Activated T-helper 1 cell treated with anti-CD3 and anti-CD28 coated beads, Interleukin-2, amount 50 U/mL, for 16 hours (primary cell): ENCODE measurements at places on chromosomes 1 and 21.

- DNase-seq, result no peak
Observed at GRCh38 chr1:187045371-187045770, 216.6 kb downstream of the PLA2G4A start.

DNA sequence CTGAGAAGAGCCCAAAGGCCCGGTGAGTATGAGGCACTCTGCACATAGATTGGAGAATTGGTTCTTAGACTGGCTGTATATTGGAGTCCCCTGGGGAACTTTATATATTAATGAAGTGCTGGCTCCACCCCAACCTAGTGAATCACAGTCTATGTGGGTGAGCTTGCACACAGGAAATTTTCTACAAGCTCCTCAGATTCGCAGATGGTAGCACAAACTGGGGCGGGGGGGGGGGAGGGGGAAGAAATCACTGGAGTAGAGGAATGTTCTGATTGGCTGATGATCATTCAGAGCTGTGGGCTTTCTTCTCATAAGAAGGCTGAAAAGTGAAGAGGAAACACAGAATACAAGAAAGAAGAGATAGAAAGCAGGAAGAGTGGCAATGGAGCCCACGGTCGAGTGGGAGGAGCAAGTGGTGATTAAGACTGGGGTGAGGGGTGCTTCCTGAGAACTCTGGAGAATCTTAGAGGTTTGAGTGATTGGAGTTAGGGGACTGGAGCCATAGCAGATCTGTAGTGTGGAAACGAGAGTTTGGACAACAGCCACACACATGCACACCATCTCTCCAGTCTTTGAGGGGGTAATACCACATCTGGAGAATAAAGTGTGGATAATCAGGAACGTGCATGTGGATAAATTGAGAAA, 465.9 kb upstream of the DAB1 start:
- no peak for DNase-seq

GRCh38 chr1:179129702-179130473, 48.0 kb downstream of the TOR3A start:
- DNase-seq, result no peak

- no peak for DNase-seq
Observed at GRCh38 chr1:204003536-204003935, 69.4 kb upstream of the SOX13 start.

DNA sequence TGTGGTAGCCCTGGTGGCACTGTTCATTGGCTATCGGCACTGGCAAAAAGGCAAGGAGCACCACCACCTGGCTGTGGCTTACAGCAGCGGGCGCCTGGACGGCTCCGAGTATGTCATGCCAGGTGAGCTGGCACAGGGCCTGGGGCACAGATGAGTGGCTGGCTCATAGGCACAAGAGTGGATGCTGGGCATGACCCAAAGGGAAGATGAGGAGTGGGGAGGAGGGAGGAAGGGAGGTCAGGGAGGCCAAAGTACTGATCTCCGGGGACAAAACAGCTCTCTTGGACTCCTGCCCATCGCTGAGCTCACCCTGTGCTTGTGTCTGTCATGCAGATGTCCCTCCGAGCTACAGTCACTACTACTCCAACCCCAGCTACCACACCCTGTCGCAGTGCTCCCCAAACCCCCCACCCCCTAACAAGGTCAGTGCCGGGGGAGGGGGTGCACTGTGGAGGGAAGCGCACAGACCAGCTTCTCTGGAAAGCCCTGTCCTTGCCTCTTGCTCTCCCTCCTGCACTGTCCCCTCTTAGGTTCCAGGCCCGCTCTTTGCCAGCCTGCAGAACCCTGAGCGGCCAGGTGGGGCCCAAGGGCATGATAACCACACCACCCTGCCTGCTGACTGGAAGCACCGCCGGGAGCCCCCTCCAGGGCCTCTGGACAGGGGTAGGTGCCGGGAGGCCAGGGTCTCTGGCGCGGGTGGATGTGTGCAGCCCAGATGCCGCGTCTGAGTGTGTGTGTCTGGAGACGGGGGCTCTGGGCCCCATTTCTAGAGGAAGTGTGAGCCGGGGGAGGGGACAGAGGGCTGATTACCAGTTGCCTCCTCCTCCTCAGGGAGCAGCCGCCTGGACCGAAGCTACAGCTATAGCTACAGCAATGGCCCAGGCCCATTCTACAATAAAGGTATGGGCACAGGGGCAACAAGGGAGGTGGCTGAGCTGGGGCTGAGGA, 7.3 kb upstream of the LRRC71 start:
- DNase-seq, result no peak

DNA sequence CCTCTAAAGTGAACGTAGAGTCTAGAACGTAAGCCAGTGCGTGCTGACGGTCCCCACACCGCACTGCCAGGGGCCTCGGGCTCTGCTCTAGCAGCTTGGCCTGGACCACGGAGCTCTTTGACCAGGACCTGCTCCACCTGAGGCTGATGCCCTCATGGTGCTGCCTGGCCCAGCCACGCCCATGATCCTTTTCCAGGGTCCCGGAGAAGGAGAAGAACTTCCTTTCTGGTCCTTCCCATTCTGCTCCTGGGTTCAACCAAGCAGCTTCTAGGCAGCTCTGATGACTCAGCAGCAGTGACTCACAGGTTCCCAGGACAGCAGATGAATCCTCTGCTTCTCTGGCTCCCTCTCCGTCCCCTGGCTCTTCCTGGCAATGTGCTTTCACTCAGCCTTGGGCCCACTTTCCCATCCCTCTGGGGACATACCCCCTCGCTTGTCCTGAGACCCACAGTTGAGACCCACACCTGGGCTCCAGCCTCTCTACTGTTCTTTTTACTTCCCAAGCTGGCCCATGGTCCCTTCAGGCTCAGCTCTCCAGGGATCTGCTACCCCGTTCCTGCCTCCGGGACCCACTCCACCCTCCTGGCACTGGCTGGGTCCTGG, 246.3 kb upstream of the RAB4A start:
- DNase-seq, result no peak

DNA sequence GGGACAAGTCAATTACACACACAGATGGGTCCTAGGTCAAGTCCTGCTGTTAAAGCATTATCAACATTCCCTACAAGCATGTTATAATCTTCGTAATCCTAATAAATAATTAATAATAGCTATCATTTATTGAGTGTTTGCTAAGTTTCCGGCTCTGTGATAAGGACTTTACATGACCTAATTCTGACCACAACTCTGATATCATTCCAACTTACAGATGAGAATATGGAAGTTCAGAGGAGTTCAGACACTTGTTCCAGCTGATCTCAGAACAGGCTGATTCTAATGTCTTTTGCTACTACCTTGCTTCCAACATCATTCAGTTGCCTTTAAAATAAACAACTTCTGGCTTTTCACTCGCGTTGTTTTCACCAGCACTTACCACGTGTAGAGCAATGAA, 770.1 kb upstream of the CXADR start:
- no peak for DNase-seq

- no peak for DNase-seq
Observed at GRCh38 chr21:41362605-41363369, 960 bp downstream of the MX2 start.

DNA sequence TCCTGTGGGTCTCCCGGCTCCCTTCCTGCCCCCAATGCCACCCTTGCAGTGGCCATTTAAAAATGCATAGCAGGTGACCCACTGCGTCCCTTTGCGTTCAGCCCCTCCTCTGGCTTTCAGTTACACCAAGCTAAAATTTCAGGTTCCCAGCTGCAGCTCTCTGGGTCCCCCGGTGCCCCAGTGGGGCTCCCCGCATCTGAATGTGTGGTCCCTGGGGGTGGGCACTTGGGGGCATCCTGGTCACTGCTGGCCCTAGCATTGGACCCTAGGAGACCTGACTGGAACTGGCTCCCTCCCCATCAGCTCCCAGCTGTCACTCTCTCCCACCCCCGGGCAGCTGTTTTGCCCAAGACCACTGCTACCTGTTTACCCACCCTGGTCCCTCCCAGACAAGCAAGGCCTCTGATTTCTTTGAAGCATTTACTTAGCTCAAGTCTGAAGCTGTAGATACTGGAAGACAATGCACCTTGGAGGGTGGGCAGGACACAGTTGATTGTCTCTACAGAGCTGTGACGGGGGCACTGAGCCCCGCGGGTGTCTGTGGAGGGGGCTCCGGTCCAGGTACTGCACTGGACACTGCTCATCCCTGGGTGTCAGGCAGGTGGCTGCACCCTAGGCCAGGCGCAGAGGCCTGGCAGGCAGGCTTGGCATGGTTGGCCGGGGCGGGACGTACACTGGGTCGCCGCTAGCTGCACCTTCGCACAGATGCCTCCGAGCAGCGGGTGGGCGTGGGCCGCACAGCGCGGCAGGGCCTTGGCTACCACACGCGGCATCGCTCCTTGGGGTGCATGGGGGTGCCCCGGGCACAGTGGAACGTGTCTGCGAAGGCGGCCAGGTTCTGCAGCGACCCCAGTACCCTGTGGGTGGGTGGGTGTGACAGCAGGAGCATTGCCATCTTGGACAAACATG, 3.9 kb downstream of the PRXL2B start:
- no peak for DNase-seq

DNA sequence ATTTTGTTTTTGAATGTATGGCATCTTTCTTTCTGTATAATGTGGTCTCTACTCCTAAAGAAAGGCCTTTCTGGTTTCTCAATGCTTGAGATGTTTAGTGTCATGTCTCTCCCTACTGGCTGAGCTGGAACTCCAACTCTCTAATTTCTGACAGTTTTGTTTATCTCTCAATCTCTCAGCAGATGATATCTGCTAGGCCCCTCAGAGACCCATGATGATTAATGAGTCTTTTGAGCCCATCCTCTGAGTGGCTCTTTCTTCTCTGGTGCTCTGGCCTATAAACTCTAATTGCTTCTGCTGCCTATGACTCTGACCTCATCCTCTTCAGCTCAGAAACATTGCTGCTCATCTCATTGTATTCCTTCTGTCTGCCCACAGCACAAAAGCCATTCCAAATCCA, 46.6 kb downstream of the CRB1 start:
- no peak for DNase-seq

GRCh38 chr1:168408539-168408865, 127.8 kb downstream of the TBX19 start:
- no peak for DNase-seq

DNA sequence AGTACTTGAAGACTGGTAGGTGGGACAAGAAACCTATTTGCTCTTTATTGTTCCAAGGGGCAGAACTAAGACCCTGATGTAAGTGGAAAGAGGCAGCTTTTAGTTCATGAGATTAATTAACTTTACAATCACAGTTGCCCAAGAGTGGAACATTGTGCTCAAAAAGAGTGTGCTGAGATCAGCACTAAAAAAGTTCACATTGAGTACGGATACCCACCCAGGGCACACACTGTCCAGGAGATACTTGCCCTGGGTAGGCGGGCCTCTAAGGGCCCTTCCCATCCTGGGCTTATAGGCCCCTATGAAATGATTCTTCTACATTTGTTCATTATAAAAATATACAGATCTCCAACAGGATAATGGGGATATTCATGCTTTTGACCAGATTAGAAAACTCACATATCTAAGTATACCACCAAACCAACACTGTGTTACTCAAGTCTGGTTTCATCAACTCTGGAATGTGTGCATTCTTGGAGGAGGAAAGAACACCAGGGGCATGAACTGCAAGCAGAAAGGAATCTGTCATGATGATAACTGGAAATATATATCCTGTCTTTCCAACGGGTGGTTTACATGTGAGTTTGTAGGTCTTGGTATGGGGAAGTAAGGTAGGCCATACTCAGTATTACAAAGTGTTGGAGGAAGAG, 626.2 kb downstream of the SMYD3 start:
- no peak for DNase-seq

DNA sequence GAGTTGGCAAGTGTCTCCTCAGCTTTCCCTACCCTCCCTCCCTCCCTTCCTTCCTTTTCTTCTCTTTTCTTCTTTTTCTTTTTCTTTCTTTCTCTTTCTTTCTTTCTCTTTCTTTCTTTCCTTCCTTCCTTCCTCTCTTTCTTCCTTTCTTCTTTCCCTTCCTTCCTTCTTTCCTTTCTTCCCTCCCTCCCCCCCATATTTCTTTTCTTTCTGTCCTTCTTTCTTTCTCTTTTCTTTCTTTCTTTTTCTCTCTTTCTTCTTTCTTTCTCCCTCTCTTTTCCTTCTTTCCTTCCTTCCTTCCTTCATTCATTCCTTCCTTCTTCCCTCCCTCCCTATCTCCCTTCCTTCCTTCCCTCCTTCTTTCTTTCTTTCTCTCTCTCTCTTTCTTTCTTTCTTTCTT, 18.6 kb upstream of the TTC22 start:
- DNase-seq, result no peak

- DNase-seq, result no peak
Observed at GRCh38 chr1:187605736-187606135, 777.0 kb downstream of the PLA2G4A start.
